GM12878 (cell line): ENCODE measurements at places on chromosomes 7 and 10. TPM values are rescaled to one million over a fixed set of nuclear protein-coding genes. Genes with fewer than 3 reads are reported as not detected.

DNA sequence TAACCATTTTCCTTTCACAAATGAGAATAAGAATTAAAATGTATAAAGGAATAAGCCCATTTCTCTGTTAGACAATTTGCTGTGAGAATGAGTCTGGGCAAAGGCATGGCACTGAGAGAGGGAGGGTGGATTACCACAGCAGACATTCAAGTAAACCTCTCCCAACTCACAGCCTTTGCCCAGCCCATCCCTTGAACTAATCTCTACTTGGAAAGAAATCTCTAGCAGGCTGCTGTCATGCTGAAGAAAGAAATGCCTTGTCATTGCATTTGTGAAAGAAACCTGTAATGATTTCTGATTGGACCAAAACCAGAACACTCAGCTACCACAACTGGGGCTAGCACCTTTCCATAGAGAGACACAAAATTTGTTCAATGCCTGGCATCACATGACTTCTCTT, 39.2 kb downstream of the CH25H start:
- no peak for DNase-seq

DNA sequence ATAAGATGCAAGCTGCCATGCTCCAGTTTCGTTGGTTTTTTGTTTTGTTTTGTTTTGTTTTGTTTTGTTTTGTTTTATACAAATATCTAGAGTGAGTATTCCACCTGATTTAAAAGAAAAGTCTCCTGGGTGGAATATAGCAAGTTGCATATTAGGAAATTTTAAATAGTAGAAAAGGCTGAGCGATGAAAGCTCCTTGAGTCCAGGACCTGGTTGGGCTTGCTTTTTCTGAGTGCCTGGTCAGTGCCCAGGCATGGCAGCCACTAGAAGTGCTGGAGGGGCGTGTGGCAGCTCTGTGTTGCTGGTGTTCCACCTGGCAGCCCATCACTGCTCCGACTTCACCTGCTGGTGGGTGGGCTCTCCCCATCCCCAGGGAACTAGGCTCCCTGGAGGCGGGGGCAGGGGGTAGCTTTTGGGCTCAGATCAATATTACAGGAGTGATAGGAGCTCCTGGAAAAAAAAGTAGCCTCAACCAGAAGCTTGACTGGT, 8.0 kb downstream of the COL17A1 start:
- DNase-seq, result no peak

DNA sequence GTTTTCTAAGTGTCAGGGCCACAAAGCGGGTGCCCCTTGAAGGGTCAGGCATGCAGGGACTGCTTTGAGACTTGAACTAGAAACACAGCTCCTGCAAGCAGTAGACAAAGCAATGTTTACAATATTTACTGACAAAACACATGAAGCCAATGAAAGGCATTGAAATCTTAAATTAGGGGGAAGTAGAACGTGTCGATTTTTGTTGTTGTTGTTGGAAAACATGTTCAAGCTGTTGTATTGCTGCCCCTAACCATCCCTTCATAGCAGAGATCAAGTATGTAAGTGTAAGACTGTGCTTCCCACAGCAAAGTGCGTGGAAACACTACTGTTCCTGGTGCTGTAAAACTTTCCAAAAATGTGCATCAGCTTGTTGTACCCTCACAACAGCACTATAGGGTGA, 131.6 kb upstream of the MGMT start:
- DNase-seq, result no peak

GRCh38 chr7:130804220-130804619, 70.2 kb upstream of the KLF14 start:
- no peak for DNase-seq

- DNase-seq, result no peak
These were observed 103.3 kb downstream of the FAM107B start for GRCh38 chr10:14671386-14671831.

Gene ANKMY2
- total RNA-seq, result 0.33 and 0.37 TPM in 2 replicates
